Hematopoietic multipotent progenitor cell treated with erythropoietin and hydrocortisone succinate and interleukin-3 and kit ligand, for 4 days (in vitro differentiated cells): ENCODE measurements at places on chromosomes 1 and 21.

DNA sequence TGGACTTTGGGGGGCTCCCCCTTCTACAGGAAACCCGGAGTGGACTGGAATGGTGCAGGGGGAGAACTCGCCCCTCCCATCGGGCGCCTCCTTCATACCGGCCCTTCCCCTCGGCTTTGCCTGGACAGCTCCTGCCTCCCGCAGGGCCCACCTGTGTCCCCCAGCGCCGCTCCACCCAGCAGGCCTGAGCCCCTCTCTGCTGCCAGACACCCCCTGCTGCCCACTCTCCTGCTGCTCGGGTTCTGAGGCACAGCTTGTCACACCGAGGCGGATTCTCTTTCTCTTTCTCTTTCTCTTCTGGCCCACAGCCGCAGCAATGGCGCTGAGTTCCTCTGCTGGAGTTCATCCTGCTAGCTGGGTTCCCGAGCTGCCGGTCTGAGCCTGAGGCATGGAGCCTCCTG, at the start of gene TNFRSF14:
TNFRSF14 (plus strand) TSS at position 95 of the 401 bp plus-strand sequence; CDS start at position 389, 294 bp downstream.
- DNase-seq = peak; percentile 79

DNA sequence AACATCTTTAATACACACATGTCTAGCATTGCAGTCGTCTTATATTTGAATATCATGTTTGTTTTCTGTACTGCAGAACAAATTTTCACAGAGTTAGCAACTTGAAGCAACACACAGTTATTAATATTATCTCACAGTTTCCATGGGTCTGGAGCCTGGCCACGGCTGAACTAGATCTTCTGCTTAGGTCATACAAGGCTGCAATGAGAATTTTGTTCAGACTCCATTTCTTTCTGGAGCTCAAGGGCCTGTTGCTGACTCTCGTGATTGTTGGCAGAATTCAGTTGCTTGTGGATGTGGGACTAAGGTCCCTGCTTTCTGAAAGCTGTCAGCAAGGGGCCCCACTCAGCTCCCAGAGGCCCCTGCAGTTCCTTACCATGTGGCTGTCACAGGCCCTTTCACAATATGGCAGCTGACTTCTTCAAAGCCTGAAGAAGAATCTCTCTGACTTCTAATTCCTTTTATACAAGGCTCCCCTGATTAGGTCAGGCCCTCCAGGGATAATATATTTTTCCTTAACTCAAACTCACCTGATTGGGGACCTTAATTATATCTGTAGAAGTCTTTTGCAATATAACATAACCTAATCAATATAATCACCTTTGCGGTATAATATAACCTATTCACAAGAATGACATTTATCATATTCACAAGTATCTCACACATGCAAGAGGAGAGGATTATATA, 296.3 kb downstream of the NFIA start:
- no peak for DNase-seq

DNA sequence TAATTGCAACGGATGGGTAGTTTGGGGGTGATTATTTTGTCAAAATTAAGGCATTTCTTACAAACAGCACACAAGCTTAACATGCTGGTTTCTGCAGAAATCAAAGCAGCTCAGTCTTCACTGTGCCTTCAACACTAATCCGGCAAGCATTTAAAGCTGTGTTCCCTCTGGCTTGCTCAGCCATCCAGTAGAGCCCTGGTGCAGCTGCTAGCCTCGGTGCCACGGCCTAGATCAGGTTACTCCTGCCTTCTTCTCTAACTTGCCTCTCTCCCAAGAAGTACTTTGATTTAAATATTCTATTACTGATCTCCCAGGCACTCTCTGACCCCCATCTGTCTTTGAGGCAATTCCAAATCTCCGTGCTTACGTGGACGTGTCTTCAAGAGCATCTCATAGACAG, 85.6 kb downstream of the GREM2 start:
- DNase-seq = no peak

DNA sequence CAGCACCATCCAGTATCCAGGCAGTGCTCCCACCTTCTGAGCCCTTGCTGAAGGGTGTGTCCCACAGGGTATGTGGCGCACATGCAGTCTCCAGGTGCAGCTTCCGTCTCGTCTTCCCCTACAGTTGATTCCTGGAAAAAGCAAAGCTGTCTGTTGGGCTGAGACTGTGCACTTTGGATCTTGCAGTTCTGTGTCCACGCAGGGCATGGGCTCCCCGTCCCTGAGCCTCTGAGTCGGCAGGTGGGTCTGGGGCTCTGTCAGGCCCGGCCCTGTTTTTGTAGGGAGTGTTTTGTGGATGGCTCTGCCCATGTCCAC, 32.8 kb downstream of the SNAP47 start:
- DNase-seq = no peak

GRCh38 chr1:161084597-161084988, 4.8 kb downstream of the NECTIN4 start:
- no peak for DNase-seq

DNA sequence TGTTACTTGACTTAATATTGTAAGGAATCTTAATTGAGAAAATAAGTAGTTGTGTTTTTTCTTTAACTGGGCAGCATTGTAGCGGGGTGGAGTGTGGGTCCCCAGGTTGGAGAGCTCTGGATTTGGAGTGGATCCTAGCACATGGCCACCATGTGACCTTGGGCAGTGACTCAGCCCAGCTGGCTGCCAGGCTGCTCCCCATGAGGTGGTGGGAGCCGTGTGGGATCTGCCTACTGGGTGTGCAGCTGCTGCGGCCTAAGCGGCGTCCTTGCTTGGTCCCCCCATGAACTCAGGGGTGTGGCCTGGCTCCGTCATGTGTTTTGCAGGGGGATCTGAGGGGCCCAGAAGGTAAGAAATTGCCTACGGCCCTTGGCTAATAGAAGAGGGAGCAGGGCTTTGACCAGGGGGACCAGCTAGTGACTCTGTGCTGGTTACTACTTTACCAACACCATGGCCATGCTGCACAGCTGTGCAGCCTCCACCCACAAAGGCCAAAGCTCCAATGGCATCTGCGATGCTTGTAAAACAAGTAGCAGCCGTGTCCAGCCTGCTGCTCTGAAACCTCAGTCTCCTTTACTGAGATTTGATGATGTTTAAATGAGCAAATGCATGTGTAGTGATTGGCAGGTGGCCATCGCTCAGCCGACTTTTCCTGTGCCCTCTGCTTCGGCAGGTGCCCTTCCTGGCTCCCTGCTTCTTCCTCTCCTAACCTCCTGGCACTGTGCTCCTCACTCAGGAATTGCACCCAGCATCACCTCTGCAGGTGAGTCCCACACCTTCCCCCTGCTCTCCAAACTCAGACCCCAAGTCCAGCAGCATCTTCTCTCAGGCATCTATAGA, 68.3 kb downstream of the ADARB1 start:
- DNase-seq = no peak

- DNase-seq = no peak
Observed at GRCh38 chr1:194184974-194185373, 998.6 kb upstream of the B3GALT2 start.

DNA sequence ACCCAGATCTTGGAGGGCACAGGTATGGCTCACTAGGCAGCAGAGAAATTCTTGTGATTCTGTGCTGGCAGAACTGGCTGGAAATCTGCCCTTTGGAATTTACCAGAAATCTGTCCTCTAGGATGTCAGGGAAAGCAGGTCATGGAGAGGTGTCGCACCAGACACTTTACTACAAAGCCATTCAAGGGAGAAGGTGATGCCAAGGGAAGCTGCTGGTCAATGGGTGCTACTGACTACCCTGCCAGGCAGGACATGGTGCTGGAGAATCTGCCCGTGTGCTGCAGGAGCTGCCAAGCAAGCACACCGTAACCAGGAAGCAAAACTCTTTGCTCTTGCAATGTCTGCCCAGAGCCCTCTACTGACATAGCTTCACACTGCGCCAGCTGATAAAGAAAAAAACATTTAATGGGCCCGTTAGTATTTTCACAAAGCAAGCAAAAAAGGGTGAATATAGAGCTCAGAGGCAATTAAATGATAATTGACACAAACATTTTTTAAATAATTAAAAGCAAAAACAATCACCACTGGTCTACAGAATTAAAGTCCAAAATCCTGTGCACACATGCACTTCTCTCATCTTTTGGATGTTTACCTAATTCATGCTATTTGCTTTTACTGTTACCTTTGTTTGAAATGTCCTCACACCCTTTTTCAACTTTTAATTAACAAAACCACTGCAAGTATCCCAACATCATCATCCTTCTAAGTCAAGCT, 7.2 kb upstream of the FBXO28 start:
- peak; percentile 85 for DNase-seq

- no peak for DNase-seq
Observed at GRCh38 chr1:178434899-178435435, 61.8 kb downstream of the CLEC20A start.

DNA sequence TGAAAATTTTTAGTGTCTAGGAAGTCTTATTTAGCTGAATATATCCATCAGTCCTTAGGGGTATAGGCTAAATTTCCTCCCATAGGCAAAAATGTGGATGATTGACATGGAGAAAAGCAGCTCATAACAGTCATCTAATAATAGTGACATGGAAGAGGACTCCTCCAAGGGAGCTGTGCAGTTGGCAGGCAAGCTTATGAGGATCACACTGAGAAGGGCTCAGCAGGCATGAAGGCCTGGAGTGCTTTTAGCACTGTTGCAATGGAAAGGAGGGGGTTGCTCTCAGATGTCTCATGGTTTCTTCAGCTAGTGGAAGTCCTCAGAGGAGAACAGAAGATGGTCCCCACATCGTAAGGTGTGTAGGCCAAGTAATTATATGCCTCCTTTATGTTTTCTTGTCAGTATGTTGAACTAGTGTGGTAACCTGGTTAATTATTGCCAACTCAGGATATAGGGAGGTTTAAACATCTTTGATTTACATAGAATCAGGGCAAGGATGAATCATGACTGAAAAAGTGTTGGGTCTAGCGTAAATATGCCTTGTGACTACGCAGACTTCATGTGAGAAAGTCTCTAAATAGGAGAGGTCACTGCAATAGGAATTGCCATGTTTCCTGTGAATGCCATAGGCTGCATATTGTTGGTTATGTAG, 18.9 kb downstream of the VN1R5 start:
- DNase-seq = no peak
